ENCODE measurements at places on chromosomes 1 and 21.

DNA sequence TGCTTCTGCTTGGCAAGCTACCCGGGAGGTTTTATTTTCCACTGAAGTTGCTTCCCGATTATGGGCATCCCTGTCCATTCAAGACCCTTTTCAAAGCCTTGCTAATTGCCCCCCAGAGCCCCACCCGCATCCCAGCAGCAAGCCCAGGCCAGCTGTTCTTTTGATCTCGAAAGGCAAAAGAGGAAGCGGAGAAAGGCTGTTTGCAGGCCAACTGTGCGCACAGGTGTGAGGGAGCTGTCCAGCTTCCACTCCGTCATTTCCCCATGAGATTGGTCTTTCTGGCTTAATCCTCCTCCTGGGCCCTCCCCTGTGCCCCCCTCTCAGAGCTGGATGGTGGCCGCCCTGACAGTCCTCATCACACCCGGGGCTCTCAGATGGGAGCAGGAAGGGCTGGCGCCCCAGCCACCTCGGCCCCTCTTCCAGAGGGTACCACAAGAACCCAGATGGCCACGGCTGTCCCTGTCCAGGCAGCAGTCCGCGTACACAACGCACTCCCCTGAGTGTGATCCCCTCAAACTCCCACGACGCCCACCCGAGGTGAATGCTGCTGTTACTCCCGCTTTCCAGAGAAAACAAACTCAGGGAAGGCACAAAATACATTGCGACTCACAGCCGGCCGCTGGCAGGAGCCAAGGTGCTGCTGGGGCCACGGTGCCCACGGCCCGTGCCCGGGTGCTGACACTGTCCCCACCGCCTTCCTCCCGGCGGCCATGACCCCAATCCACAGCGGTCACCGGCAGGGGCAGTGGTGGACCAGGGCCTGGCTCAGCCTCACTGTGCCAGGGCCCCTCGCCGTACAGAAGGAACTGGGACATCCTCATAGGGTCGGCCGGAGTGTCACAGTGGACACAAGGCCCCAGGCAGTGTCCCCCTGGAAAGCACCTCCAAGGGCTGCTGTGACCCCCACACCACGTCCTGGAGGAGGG, 121.9 kb downstream of the CRYAA start:
- DNase-seq = no peak

- peak; percentile 87 for DNase-seq
These were observed 19.7 kb upstream of the EPS8L3 start for GRCh38 chr1:109783436-109783835.

- peak; percentile 93 for DNase-seq
These were observed 206.6 kb downstream of the PBX1 start for GRCh38 chr1:164765557-164765956.

DNA sequence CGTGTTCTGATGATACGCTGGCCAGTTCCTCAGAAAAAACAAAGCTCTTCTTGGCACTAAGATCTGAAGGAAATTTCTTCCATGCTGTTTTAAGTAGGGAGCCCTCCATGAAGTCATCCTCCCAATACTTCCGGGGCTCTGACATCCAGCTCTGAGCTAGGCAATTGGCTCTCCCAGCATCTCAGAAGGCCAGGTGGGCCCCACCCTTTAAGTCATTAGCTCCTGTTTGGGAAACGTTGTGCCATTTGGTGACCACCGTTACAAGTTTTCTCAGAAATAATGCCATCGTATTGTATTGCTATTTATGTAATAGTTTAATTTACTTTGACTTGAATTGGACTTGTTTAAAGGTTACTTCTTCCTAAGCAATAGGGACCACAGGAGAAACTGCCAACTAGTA, 130.3 kb upstream of the EDN2 start:
- no peak for DNase-seq

DNA sequence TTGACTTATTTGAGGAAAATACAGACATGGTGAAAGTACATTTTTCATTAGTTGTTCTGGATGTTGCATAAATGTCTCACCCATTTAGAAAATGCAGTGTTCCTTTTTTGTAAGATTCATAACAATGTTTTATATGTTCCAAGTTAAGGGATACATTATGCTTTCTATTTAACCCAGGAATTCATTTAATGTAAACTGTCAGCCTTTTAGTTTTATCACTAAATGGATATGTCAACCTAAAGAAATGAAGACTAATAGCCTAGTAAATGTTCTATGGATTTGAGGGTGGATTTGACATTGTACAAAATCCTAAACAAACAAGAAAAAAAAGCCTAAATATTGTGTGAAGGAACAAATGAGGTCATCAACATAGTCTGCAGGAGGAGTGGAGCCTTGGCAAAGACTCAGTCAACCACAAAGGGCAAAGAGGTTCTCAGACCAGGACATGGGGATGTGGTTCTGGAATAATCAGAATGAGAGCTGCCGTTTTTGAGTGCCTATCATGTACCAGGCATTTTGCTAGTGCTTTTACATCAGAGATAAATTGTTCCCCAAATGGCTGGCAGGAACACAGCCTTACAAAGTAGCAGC, 8.8 kb upstream of the INSL5 start:
- peak; percentile 10 for DNase-seq

DNA sequence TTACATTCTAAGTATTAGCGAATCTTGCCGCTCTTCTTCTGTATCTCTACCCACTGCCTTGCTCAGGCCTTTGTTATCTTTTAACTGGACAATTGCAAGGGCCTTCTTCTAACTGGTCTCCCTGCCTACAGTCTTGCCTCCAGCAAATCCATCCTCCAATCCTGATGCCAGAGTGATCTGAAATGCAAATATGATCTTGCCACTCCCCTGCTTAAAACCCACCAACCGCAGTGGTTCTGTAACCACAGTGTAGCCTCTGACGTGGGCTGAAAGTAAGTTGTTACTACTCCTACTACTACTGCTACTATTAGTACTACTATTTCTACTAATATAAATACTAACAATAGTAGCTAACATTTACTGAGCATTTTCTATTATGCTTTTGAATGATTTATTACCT, 12.4 kb downstream of the MOV10 start:
- DNase-seq = no peak

- DNase-seq = no peak
These were observed 18.6 kb downstream of the IFNGR2 start for GRCh38 chr21:33421713-33422393.

- no peak for DNase-seq
These were observed 9.5 kb upstream of the DUSP10 start for GRCh38 chr1:221751226-221751887.

DNA sequence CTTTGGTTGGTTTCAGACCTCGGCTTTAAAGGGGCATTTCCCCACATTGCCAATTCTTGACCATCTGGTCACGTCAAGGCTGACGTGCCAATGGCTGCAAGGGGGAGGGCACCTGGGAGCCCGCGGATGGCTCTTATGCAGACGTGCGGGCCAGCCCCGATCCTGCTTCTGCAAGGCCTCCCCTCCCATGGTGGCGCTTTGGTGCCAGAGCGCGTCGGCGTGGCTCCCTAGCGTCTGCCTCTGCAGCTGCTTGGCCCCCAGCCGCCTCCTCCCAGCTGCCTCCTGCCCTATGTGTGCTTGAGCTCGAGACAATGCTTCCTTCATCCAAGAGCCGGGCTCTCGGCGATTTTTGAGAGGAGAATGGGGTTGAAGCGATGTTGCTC, 29.1 kb downstream of the SKI start:
- no peak for DNase-seq

DNA sequence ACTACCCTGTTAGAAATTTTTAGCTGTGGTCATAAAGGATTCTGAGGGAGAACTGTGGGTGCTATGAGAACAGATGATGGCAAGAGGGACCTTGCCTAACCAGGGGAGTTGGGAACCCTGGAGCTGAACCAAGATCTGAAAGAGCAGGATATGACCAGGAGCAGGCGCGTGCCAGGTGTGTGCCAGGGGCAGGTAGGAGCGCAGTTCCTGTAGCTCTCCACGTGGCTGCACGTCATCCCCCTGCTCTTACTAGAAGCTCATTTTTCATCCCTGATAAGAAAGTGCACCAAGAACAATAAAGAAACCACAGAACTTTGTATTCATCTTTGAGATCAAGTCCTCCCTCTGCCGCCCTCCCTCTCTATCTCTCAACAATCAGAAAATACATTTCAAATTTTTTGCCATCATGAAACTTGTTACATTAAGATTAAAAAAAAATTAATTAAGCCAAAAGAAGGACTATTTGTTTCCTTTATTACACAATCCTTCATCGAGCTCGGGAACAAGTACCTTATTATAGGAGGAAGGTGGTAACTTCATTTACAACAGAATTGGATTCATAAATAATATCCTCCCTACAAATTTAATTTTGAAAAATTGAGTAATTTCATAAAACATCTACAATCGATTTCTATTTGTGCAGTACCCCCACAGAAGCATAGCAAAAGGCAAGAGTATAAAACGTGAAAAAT, 78.5 kb downstream of the SLC35F3 start:
- no peak for DNase-seq

DNA sequence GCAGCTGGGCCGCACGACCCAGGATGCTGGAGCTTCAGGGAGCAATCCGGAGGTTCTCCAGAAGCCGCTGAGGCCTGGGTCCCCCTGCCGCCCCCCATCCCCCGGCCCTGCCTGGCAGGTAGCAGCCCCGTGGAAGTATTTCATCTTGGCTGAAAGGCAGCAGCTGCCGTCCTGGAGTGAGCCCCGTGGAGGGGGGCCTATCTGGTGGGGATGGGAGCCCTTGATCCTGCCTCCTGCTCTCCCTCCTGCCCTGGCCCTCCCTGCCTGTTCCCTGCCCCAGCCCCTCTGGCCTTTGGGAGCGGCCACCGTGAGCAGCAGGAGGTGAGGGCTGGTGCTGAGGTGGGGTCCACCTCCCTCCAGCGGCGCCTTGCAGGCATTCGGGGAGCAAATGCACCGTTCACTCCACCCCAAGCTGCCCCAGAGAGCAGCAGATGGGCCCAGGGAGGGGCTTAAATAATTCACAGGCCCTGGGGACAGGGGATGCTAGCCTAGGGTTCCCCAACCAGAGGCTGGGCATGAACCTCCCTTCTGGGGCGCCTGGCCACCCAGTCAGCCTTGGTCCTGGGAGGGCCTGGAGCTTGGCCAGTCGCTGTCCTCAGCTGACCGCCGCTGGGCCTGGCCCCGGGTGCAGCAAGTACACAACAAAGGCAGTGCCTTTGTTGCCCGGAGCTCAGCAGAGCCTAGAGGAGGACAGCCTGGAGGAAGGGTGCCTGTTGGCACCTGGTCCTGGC, 23.7 kb upstream of the PLCH2 start:
- DNase-seq = no peak

GRCh38 chr1:99619583-99619982, 26.3 kb upstream of the PALMD start:
- DNase-seq = no peak

DNA sequence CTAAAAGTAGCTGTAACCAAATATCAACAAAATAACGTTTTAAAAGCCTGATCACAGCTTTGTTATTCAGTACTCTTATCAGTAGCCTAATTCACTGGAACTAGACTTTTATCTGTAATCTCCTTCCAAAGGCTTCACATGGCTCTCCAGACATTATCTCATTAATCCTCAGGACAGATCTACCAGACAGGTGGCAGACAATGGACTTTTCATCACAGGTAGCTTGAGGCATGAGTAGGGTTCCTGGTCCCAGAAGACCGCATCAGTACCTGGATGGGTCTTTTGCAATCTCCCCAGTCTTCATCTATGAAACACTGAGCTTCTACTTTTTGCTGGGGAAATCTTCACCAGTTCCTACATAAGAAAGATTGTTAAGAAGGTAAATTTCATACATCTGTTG, 132.2 kb upstream of the FOXD3 start:
- no peak for DNase-seq

DNA sequence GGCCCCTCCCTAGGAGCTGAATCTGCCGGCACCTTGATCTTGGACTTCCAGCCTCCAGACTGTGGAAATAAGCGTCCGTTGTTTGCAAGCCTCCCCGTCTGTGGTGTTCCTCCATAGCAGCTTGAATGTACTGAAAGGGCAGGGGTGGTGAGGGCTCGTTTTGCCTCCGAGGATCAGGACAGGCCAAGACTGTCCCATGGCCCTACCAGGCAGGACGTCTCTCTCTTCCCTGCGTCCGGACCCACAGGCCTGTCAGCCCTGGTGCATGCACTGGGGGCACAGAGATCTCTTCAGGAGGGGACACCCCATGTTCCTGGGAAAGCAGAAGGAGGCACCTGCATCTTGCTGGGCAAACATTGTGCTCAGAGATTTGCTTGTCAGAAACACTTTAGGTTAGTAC, 156.3 kb upstream of the C1orf174 start:
- no peak for DNase-seq

DNA sequence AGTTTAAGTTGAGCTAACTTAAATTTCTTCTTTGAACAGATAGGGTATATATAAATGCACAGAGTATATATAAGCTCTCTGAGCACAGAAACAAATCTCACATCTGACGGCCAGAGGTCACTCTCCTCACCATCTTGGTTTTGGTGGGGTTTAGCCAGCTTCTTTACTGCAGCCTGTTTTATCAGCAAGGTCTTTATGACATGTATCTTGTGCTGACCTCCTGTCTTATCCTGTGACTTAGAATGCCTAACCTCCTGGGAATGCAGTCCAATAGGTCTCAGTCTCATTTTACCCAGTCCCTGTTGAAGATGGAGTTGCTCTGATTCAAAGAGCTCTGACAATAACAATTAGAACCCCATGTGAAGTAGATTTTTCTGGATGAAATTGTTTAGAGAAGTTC, 1.6 kb upstream of the MOV10 start:
- no peak for DNase-seq

GRCh38 chr1:53462769-53463501, 3.7 kb downstream of the DMRTB1 start:
- DNase-seq = no peak

DNA sequence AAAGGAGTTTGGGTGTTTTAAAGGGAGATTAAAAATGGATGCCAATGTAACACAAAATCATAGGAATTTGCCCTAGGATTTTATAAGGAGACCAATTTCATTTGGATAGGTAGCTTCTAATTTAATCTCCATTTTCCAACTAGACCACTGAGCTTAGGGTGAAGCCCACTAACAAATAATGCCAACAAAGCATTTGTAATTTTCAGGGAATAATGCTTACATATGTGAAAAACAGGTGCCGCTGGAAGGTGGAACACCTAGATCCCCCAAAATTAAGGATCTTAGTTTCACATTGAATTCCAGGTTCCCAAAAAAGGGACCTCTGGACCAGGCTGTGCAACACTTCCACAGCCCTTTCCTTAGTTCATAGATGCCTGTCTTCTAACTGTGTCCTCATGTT, 66.2 kb upstream of the B3GALT5 start:
- DNase-seq = no peak

DNA sequence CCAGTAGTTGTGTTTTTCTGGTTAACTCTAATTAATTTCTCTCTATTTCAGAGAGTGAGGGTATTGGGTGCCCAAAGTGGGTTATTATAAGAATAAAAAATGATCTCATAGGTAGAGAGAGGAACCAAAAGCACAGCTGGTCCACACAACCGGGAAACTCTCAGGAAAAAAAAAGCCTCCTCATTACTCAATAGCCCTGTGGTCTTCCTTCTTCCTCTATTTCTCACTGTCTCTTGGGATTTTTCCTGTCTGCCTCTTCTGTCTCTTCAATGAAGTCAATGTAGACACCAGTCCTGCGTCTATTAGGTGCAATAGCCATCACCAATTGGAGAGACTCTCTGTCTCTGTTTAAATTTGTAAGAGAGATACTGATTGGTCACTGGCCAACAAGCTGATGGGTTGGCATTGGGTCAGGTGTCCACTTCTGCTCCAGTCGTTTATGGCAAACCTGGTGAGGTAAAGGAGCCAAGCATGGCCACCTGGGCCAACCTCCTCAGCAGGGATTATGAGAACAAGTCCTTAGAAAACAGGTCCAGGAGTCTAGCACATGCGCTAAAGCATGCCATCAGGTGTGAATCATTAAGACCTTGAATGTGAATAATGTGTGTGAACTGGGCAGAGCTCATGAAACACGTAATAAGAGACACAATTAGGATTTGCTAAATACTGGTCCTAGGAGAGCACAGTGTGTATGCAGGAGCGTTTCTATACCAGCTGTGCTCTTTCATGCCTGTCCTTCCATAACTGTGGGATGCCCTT, 443.0 kb upstream of the RUNX1 start:
- no peak for DNase-seq

- DNase-seq = no peak
These were observed 111.0 kb downstream of the PDE9A start for GRCh38 chr21:42764443-42764760.

All from RCC 7860 (cell line).